ENCODE measurements at places on chromosomes 5 and 9.

- no peak for DNase-seq
These were observed 67.4 kb downstream of the MRPS27 start for GRCh38 chr5:72252574-72253155.

GRCh38 chr9:79623799-79624721 lies 52.3 kb downstream of the TLE4 start:
- peak; percentile 45 for DNase-seq

DNA sequence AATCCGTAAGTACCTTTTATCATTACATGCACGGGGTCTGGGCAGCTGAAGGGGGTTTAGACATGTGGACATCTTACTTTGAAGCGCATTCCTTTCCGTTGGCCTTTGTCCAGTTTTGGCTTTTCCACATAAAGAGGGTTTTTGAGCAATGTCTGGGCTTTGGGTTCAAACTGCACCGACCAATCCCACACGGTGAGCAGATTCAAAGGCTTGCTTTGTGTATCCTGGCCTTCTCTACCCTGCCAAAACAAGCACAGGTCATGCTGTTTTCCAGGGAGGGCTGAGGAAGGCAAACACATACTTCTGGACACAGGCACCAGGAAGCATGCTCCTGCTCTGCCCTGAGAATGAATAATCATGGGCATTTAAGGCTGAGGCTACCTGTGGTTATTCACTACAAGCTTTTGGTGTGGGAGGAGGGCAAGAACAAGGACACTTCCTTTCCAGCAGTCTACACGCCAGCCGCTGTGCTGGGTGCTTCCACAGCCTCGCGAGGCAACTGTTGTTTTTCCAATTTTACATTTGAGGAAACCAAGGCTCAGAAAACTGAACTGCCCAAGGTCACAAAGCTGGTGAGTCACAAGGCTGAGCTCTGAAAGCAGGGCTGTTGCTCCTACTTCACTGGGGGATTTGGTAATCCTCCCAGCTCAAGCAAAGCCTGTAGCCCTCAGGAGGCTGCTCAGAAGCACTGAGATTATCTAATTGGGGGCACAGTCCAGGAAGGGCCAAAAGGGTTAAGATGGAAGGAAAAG lies 59.8 kb upstream of the GOLPH3 start:
- peak; percentile 4 for DNase-seq

GRCh38 chr9:84998639-84999038 lies 329.1 kb downstream of the NTRK2 start:
- no peak for DNase-seq

- peak; percentile 49 for DNase-seq
These were observed 833 bp downstream of the GAS1 start for GRCh38 chr9:86946201-86947145.

GRCh38 chr9:84141741-84142370 lies 161.3 kb downstream of the RMI1 start:
- DNase-seq: no peak

GRCh38 chr9:110659891-110660541 lies 8.6 kb upstream of the MUSK start:
- DNase-seq: no peak

- DNase-seq: no peak
These were observed 59.9 kb upstream of the DIRAS2 start for GRCh38 chr9:90702441-90702955.

- DNase-seq: no peak
These were observed 120.4 kb upstream of the CPEB4 start for GRCh38 chr5:173767574-173768266.

GRCh38 chr9:16304301-16304700 lies 566.2 kb downstream of the BNC2 start:
- no peak for DNase-seq

DNA sequence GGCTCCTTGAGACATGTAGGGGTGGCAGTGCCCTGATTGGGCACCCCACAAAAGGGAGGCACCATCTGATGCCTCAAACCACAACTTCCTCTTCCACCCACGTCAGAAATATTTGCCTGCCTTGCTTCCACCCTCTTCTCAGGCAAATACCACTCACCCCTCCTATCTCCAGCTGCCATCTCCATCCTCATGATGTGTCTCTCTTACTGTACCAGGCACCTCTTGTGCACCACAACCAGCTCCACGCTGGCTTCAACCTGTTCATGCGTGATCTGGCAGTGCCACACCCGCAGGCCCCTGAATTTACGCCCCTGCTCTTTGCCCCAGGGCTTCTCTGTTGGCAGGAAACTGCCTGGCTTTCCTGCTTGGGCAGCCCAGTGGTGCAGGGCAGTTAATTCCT lies 87.8 kb upstream of the HSPA9 start:
- DNase-seq: peak; percentile 50

- no peak for DNase-seq
These were observed 95.7 kb downstream of the AGTPBP1 start for GRCh38 chr9:85645909-85646627.

DNA sequence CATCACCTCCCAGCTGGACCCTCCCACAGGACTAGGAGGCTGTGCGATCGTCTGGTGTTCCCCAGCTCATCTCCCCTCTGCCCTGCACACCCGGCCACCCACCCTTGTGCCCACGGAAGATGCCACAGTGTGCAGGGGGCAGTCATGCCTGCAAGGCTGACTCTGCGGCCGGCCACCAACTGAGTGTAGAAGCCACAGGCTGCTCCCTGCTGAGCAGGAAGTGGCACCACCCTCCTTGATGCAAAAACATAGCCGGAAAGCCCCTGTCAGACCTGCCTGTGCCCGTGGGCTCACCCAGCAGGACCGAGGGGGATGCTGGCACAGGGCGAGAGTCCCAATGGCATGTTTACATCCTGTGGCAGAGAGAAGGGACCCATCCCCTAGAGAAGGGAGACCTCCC lies 40.3 kb upstream of the SLC12A7 start:
- peak; percentile 50 for DNase-seq
